ENCODE measurements at places on chromosomes 5 and 9.
A peak's percentile ranks its signal among the peaks of the same experiment; 100 is the strongest.

DNA sequence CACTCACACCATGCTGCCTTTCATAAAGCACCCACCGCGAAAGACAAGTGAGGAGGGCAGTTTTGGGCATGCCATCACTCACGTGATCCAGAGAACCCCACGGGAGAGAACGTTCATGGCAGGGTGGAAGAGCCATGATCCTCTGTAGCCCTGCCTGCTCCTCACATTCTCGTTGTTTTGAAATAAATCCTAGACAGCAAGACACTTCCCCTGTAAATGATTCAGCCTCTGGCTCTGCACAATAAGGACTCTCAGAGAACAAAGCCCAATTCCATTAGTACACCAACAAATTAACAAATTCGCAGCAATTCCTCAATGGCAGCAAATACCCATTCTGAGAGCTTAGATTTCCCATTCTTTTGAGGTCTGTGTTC, 71.5 kb downstream of the WNK2 start:
- no peak for DNase-seq

DNA sequence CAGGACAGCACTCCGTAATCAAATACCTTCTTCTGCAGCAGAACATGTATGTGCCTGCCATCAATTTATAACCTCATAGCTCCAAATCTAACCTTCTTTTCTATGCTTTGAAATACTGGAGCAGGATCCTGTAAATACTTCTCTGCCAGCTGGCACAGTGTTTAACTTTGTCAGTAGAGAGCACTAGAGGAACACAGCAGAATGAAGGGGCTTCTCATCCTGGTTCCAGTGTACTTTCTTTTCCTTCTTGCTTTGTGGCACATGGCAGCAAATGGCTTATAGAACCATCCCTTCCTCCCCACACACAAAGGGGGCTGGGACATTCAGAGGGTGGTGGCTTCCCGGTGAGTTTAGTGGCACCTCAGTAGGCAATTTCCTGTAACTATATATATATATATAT, 3.8 kb upstream of the FBXW11 start:
- peak; percentile 23 for DNase-seq

GRCh38 chr5:76289692-76290091, 113.4 kb upstream of the IQGAP2 start:
- DNase-seq = no peak

DNA sequence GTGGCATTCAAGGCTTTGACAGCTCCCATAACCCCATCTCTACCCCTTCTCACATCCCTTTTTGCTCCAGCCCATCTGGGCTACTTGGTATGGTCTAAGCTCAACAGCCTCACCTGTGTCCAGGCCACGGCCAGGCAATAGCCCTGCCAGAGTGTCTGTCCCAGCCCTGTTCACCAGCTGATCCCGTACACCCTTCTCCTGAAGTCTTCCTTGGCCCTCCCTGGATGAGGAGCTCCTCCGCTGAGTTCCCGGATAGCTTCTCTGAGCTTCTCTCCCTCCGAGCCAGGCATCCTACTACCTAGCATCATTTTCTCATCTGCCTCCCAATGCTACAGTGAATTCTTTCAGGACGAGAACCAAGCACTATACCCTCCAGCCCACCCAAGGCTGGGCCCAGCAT, 208.2 kb downstream of the DAB2IP start:
- DNase-seq = no peak

DNA sequence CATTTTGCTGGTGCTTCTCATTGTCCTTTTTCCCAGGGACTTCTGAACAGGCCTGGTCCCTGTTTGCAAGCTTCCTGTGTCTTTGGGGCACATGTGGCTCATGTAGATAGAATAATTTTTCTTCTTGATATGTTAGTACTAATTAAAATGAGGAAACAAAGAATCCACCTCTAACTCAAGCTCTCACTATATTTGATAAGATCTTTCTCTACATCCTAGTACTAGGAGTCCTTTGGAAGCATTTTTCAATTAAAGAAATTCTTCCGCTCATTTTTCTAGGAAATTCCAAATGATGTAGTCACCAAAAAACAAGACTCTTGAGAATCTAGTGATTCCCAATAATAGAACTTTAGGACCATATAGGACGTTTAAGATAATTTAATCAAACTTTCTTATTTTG, 165.3 kb downstream of the SEC61B start:
- DNase-seq = no peak

- DNase-seq = no peak
Observed at GRCh38 chr5:81924442-81924841, 47.4 kb upstream of the ATG10 start.

- DNase-seq = no peak
Observed at GRCh38 chr9:20566401-20566800, 55.9 kb downstream of the MLLT3 start.

DNA sequence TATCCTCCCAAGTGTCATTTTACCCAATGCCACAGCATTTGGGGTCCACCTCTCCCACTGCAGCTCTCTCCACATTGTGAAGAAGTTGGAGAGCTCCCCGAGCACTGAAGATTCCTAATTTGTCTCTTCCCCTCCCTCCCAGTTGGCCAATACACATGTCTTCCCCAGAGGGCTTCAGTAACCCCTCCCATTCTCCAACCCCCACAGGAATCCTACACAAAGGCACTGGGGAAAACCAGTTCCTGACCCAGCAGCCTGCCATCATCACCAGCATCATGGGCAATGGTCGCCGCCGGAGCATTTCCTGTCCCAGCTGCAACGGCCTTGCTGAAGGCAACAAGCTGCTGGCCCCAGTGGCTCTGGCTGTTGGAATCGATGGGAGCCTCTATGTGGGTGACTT, 87.3 kb upstream of the WWC1 start:
- DNase-seq = no peak

- peak; percentile 72 for DNase-seq
Observed at GRCh38 chr5:67015541-67016191, 180.9 kb downstream of the CD180 start.

DNA sequence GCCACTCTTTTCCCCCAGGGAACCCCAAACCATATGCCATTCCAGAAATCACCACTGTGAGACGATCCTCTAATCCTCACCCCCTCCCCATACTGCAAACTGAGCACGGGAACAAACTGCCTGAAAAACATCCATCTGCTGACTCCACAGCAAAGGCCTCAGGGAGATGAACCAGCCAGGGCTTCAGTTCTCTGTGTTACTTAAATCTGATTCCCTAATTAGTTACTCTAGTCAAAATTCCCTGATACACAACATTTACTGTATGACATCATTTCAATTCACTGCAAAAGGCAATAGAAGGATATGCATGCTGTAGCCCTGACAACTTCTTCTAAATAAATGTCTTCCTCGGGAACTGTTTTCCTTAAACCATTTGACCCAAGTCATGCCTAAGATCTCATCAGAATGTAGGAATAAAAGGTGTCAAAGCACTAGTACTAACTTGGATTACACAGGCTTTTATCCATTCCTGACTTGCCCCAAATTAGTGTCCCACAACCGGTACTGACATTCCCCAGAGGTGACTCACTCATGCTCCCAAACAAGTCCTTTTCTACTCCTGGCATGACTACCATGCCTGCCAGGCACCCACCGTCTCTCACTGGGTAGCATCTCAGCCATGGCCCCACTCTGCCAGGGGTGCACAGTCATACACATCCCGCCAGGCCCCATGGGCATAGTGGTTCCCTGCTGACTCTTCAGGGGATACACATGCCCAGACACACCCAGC, 35.0 kb downstream of the MTX3 start:
- peak; percentile 26 for DNase-seq

GRCh38 chr9:89666950-89667349, 62.1 kb downstream of the GADD45G start:
- no peak for DNase-seq

GRCh38 chr5:21688655-21689054, 1164.5 kb downstream of the CDH12 start:
- DNase-seq = peak; percentile 63

- DNase-seq = no peak
Observed at GRCh38 chr5:76155536-76155935, 72.4 kb downstream of the SV2C start.

DNA sequence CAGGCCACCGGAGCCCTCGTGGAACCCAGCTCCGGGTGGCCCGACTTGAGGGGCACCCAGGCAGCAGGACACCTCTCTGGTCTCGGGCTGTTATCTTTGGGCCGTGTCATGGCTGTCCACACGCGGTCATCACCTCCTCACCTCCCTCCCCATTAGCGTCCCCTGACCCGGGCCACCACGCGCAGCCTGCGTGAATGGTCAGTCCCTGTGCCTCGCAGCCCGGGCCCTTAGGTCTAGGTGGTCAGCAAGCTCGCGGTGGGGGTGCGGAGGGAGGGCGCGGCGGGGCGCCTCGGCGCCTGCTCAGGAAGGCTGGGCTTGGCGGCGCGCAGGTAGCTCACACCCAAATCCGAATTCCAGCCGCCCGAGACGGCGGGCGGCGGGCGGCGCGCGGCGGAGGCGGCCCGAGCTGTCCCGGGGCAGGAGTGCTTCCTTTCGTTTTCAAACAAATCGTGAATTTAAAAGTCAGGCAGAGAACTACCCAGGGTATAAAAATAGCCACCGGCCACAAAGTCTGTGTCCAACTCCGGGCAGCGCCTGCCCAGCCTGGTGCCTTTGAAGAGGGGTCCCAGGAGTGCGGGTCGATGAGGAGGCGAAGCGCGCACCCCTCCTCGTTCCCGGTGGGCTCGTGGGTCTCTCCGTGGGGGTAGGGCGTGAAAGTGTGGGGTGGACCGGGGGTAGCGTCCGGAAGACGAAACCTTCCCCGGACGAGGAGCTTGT, 1.0 kb upstream of the RXRA start:
- peak; percentile 52 for DNase-seq

GRCh38 chr5:33852319-33852718, 39.5 kb downstream of the ADAMTS12 start:
- peak; percentile 57 for DNase-seq

GRCh38 chr5:127959152-127959764, 124.3 kb upstream of the SLC12A2 start:
- DNase-seq = peak; percentile 92
